ENCODE measurements at places on chromosomes 3 and 15. TPM values are rescaled to one million over a fixed set of nuclear protein-coding genes. Genes with fewer than 3 reads are reported as not detected.

The GDPGP1 gene
- 6.1 TPM for total RNA-seq

- no peak for DNase-seq
These were observed 6.8 kb upstream of the SLITRK3 start for GRCh38 chr3:165202995-165203394.

The FURIN gene
- total RNA-seq, result 62.1 TPM

DNA sequence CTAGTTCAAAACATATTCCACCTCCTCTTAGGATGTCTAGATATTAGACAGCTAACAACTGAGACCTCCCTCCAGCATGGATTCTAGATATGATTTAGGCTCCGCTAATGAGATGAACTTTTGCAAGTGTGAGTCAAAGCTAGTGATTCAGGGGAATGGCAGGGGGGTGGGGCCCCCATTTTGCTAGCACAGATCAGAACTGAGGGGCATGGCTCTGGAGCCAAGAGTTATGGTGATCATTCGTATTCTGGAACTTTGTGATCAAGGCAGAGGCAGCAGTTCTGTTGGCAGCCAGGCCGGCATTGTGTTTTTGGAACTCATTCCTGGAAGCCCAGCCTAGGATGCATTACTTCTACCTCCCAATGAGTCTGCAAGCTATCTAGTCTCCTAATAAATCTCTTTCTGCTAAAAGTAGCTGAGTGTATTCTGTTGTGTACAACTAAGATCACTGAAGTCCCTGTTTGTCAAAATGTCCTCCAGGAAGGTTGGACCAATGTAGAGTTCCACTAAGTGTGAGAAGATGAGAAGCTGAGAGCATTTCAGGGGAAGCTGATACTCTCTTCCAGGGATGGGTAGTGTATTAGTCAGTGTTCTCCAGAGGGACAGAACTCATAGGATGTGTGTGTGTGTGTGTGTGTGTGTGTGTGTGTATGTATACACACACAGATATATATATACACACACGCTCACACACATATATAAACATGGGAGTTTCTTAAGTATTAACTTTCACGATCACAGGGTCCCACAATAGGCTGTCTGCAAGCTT is 312.7 kb downstream of the TLE3 start:
- no peak for DNase-seq

- DNase-seq, result no peak
These were observed 136.7 kb upstream of the TLE3 start for GRCh38 chr15:70234256-70234905.

The XIRP1 gene
- 0.12 TPM for total RNA-seq

DNA sequence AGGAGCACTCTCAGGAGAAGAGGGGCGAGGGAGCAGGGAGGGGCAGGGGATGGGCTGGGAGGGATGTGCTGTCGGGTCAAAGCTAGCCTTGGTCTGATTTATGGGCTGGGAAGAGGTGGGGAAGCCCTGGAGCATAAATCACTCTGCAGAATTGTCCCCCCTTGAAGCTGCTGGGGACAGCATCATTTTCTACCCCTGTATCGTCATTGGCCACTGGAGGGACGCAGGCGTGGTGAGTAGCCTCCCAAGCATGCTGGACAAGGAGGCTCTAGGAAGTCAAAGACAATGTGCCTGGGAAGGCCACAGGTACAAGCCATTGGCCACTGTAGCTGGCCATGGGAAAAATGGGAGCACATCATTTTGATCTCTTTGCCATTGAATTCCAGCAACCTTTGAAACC is 175.5 kb upstream of the CTDSPL start:
- DNase-seq, result no peak

- DNase-seq, result no peak
These were observed 11.6 kb upstream of the EPB42 start for GRCh38 chr15:43232289-43232874.

The IL5RA gene
- 0.14 TPM for total RNA-seq

DNA sequence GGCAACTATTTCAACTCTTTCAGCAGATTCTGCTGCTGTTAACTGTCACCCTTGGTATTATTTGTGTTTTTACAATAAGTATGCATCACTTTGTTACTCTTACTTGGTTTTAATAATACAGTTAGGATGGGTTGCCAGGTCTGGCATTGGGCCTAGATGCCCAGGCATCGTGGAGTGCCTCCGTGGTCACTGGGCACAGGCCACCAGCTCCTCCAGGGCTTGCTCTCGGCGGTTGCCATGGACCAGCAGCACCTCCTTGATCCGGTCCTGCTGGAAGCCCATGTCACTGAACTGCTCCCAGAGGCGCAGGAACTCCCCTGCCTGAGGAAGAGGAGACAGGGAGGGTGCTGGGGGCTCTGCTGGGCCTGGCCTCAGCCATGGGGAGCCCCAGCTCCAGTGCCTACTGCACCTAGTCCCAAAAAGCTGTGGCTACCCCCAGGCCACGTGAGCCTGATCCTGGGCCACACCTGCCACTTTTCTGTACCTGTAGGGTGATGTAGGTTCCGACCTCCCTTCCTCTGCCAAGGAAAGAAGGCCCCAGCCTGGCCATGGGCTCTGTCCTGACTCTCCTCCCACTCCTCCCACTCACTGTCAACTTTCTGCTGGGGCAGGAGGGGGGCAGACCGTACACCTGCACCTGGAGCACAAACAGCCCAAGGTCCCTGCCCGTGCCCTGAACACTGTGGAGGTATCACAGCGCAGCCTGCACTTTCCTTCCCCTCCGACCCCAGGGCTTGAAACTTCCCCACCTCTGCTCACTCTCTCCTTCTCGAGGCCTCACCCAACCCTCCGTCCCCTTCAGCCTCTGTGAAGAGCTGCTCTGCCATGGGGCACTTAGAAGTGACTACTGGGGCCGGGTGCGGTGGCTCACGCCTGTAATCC is 16.6 kb downstream of the KBTBD13 start:
- DNase-seq, result no peak

- DNase-seq, result no peak
These were observed 9.8 kb upstream of the RUVBL1 start for GRCh38 chr3:128133273-128133883.

The CAPN3 gene
- total RNA-seq, result 12.3 TPM

DNA sequence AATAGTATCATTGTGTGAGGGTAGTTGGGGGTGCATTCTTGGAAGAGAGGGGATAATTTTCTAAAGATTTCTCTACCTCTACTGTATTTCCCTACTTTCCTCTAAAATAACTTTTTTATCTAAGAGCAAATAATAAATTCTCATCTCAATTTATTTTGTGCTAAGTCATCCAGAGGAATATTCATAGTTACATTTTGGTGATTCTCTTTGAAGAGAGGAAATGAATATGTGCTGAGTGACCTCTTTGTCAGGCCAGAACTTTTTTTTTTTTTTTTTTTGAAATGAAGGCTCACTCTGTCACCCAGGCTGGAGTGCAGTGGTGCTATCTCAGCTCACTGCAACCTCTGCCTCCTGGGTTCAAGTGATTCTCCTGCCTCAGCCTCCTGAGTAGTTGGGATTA is 15.1 kb upstream of the CCDC80 start:
- no peak for DNase-seq

Data from type B pancreatic cell (in vitro differentiated cells).